NCI-H1694 treated with DMSO at 0.1 percent for 48 hours (cell line): ENCODE measurements at places on chromosomes 6 and 20.

DNA sequence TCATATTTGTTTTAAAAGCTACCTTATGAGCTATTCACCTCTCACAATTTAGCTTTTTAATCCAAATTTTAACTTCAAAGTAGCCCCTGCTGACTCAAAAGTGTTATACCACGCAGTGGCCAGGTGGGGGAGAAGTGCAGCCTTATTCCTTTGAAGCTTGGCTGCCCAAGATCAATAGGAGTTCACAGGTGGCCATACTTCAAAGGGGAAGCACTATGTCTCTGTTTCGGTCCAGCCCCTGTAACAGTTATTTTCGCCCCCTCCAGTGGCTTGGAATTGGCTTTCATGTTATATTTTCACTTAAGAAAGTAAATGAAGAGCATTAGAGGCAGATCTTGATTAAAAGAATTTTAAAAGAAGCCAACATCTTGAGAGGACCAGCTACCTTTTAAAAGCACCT lies 608.4 kb downstream of the EPHA7 start:
- DNase-seq = peak; percentile 35

DNA sequence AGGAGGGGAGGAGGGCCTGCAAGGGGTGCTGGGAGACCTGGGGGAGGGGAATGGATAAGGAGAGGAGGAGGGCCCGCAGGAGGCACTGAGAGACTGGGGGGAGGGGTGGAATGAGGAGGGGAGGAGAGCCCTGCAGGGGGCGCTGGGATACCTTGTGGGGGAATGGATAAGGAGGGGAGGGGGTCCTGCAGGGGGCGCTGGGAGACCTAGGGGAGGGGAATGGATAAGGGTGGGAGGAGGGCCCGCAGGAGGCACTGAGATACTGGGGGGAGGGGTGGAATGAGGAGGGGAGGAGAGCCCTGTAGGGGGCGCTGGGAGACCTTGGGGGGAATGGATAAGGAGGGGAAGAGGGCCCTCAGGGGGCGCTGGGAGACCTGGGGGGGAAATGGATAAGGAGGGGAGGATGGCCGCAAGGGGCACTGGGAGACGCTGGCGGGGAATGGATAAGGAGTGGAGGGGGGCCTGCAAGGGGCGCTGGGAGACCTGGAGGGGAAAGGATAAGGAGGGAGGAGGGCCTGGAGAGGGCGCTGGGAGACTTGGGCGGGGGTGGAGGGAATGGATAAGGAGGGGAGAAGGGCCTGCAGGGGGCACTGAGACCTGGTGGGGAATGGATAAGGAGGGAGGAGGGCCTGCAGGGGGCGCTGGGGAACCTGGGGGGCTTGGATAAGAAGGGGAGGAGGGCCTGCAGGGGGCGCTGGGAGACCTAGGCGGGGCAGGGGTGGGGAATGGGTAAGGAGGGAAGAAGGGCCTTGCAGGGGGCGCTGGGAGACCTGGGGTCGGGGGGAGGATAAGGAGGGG lies 1.3 kb upstream of the CTCFL start:
- no peak for DNase-seq

DNA sequence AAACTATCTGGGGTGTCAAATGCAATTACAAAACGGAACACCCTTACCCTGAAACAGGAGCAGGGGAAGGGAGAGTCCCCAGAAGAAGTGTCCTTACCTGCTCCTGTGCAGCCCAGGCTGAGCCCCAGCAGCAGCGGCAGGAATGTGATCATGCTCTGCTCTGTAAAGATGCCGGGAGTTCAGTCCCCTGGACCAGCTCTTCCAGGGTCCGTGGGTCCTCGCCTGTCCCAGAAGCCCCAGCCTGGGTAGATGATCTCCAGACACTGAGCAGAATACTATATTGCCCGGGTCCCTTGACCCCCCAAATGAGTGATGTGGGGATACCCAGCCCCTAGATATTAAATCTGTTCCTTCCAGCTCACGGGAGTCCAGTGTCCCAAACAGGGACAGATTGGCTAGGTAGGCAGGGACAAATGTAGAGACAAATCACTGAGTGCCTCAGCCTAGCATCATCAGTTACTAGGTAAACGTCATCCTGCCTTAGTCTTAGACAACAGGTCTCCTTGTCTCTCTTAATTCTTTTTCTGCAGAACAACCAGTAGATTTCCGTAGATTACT lies at the start of gene HLA-DMB:
Gene HLA-DMB (minus strand): TSS at position 373 of the 558 bp plus-strand sequence. CDS start 221 bp downstream, at position 152.
- peak; percentile 75 for DNase-seq

- no peak for DNase-seq
Observed at GRCh38 chr6:166485651-166486535, 100.6 kb downstream of the RAMACL start.

- no peak for DNase-seq
Observed at GRCh38 chr6:8389036-8389818, 46.1 kb downstream of the SLC35B3 start.

GRCh38 chr20:53345536-53346334 lies 247.9 kb downstream of the ZNF217 start:
- DNase-seq = no peak

- no peak for DNase-seq
Observed at GRCh38 chr6:25263657-25264056, 15.5 kb upstream of the CARMIL1 start.

- no peak for DNase-seq
Observed at GRCh38 chr6:390914-391558, 516 bp upstream of the IRF4 start.

DNA sequence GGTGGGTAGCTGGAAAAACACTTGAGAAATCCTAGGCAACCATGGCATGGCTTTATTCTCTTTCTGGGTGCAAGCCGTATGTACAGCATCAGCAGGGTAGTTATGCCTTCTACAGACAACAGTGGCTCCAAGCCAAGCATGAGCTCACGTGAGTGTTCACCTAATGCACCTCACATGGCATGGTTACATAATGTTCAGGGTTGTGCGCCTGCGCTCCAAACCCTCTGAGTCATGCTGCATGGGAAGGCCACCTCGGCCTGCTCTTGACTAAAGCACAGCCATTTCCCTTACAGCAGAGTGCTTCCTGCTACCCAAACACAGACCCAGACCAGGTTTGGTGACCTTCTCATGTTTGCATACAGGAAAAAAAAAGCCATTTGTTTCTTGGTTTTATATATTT lies 96.2 kb downstream of the VIP start:
- DNase-seq = no peak

GRCh38 chr20:5870568-5870981 lies 79.8 kb downstream of the TRMT6 start:
- no peak for DNase-seq

DNA sequence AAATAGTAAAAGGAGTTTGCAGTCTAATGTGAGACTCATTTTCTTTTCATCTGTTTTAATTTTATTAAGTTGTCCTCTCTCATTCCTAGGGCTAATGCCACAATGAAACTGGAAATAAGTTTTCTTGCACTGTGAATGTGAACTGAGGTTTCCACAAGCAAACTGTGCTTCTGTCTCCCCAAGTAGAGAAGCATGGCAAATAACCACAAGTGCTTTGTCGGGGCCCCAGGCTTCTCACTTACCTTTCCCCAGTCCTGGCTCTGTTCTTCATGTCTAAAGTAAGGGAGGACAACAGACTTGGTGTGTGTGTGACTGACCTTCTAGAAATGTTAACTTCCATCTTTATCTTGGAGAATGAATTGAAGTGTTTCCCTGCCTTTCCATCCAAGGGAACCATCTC lies 80.8 kb downstream of the CBFA2T2 start:
- no peak for DNase-seq

GRCh38 chr6:128463942-128464341 lies 56.5 kb downstream of the PTPRK start:
- DNase-seq = no peak
